ENCODE measurements at places on chromosomes 4 and X.

DNA sequence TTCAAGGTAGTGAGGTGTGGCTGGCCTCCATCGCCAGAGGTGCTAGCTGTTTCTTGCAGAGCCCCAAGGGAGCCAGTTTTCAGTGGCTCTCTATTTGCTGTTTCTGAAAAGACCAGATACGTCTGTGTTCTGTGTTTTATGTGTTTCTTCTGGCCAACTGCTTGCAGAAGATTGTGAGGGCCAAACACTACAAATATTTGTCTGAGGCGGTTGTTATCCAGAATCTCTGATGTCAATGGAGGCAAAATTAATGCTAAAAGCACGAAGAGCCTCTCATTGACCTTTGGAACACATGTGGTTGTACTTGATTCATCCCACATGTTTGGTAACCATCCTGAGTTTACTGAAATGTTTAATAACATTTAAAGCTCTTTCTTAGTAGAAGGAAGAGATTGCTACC, 113.9 kb downstream of the CT47B1 start:
- no peak for DNase-seq

DNA sequence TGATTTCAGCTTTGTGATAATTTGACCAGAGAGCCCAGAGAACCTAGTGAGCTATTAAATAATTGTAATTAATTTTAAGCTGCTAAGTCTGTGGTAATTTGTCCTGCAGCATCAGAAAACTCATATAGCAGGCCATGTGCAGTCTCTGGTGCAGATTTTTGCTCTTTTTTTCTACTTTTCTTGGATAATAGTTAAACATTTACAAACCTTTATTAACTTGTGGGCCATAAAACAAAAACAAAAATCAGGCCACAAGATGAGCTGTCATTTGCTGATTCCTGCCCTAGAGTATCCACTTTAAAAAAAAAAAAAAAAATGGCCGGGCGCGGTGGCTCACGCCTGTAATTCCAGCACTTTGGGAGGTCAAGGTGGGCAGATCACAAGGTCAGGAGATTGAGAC, 99.8 kb downstream of the CLDN22 start:
- DNase-seq, result no peak

DNA sequence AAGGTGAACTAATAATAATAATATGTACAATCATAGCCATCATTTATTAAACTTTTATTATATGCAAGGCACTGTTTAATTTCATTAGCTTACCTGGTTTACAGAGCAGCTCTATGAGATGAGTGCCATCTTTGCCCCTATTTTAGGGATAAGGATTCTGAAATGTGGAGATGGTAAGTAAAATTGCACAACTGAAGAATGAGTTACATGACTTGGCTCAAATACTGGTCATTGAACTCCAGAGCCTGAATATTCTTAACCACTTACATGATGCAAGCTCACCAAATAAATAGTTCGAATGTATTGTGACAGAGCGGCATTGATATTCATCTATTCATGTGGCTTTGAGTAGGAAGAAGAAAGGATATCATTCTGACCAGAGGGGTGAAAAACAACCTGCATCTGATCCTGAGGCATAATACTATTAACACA, 11.7 kb downstream of the ALB start:
- no peak for DNase-seq

DNA sequence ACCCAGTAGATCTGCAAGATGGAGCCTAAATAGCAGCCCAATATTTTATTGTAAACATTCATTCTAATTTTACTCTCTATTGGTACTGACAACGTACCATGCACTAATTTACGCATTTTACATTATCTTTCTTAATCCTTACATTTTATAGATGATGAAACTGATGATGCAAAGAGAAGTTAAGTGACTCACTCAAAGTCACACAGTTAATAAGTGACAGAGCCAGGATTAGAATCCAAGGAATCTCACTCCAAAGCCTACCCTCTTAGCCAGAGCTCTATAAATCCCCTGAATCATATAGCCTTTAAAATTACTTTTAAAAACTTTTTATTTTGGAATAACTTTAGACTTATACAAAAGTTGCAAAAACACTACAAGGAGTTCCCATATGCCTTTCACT, 37.6 kb downstream of the PHKA1 start:
- DNase-seq, result no peak

DNA sequence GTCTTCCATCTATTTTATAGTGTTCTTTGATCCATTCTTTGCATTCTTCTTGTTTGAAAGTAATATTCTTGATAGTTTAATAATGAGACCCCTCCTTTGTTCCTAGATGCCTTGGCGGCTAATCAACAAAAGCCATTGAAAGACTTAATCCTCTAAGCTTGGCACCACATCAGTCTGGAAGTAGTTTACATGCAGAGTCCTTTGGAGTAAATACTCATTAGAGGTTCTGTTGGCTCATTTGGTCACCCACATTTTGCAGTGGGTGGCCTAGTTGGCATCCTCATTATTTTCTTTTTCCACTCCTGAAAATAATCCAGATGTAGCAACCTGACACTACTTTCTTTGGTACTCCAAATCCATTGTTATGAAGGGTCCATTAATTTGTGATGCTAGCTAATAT, 64.5 kb downstream of the DKK2 start:
- DNase-seq, result no peak

GRCh38 chrX:22589845-22590244, 317.1 kb downstream of the CBLL2 start:
- no peak for DNase-seq

- no peak for DNase-seq
Observed at GRCh38 chr4:164770010-164770724, 16.2 kb downstream of the SMIM31 start.

DNA sequence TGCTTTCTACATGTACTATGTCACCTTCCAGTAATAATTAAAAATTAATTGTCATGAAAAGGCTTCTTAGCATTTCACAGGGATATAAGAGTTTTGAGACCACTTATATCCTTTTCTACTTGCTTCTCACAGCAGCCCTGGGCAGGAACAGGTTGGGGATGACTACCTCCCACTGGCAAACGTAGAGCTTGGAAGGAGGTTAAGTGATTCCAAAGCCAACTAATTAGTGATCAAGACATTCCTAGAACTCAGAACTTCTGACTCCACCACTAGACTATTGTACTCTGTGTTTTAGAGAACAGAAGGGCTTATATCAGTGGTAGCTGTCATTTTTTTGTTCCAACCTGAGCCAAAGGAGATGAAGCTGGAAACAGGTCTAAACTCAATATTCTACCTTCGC, 364.5 kb upstream of the BOD1L1 start:
- DNase-seq, result no peak

DNA sequence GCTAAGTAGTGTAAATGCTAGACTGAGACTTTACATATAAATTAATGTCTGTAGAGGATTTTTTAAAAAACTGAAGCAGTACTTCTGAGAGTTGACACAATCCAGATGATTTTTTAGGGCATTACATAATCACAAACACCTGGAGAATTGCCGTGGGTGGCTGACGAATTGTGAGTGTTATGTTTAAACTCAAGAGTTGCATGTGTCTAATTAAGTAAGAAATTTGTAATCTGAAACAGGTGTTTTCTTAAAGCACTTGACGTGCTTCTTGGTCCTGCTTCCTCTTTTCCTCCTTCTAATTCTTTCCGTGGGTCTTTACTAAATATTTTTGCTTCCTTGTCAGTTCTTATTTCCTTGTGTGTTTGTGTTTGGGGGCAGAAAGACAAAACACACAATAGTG, 27.8 kb downstream of the PIR start:
- DNase-seq, result no peak

DNA sequence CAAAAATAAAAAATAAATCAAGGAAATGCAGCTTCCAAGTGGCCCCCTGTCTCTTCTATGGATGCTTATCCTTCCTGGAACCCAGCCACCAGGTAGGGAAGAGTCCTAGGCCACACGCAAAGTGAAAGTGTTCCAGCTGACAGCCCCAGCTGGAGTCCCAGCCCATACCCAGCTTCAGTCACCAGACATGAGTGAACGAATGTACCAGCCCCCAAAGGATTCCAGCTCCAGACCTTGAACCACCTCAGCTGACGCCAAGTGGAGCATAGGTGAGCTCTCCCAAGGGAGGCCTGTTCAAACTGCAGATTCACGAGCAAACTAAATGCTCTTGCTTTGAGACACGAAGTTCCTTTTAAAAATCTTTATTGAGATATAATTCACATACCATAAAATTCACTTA, 62.0 kb downstream of the BCOR start:
- no peak for DNase-seq

- DNase-seq, result no peak
Observed at GRCh38 chrX:112190646-112191045, 108.1 kb upstream of the TRPC5 start.
